ENCODE measurements at places on chromosomes 4 and X. TPM values are rescaled to one million over a fixed set of nuclear protein-coding genes. Genes with fewer than 3 reads are reported as not detected.

DNA sequence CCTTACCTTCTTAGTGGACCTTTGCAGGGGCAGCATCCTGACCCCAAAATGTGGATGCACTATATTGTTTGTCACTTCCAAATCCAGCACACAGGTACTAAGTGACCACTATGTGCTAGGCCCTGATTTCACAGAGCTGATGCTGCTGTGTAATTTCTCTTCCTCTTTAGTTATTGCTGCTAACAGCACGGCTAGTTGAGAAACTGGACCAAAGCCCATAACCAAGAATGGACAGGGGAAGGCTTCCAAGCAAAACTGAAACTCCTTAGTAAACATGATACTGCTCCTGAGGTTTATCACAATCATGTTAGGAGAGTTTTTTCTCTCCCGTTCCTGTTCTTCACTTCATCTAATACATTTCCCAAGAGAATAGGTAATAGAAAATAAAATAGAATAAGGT is 172.9 kb upstream of the TTC29 start:
- no peak overlapping the region for H3K4me3 ChIP-seq
- no peak for DNase-seq
- H3K27ac ChIP-seq, result no peak overlapping the region

FRMPD3 gene
- not detected for polyA plus RNA-seq

- H3K4me1 ChIP-seq, result no peaks in the 10 kb centered on the region
- no peak overlapping the region for H3K27ac ChIP-seq
- DNase-seq, result no peak
- H3K36me3 ChIP-seq, result no peaks in the 10 kb centered on the region
These were observed 75.5 kb downstream of the CASP3 start for GRCh38 chr4:184573701-184574100.

DNA sequence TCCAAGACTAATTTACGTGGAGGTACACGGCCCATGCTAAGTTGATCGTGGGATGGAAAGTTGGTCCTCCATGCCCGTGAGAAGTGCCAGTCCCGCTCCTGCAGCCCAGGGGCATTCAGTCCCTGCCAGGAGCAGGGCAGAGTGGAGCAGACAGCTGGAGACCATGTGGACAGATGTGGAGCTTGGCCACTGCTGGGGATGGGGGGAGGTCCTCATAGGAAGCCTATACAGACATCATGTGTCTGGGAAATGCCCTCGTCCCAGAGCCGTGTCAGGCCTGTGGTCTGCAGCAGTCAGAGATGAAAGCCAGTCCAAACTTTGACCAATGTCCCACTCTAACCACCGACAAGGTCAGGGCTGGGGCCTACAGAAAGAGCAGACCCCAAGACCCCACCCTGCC is 118.4 kb downstream of the CPZ start:
- H3K4me3 ChIP-seq, result no peak overlapping the region
- no peaks in the 10 kb centered on the region for H3K36me3 ChIP-seq
- DNase-seq, result no peak
- no peaks in the 10 kb centered on the region for H3K4me1 ChIP-seq
- no peak overlapping the region for H3K27ac ChIP-seq

- no peaks in the 10 kb centered on the region for H3K4me1 ChIP-seq
- DNase-seq, result no peak
- peaks cover 22% of the 10 kb centered on the region for H3K36me3 ChIP-seq
- no peaks in the 10 kb centered on the region for H3K27me3 ChIP-seq
- H3K27ac ChIP-seq, result no peak overlapping the region
These were observed 18.5 kb upstream of the UVSSA start for GRCh38 chr4:1328267-1329155.

DNA sequence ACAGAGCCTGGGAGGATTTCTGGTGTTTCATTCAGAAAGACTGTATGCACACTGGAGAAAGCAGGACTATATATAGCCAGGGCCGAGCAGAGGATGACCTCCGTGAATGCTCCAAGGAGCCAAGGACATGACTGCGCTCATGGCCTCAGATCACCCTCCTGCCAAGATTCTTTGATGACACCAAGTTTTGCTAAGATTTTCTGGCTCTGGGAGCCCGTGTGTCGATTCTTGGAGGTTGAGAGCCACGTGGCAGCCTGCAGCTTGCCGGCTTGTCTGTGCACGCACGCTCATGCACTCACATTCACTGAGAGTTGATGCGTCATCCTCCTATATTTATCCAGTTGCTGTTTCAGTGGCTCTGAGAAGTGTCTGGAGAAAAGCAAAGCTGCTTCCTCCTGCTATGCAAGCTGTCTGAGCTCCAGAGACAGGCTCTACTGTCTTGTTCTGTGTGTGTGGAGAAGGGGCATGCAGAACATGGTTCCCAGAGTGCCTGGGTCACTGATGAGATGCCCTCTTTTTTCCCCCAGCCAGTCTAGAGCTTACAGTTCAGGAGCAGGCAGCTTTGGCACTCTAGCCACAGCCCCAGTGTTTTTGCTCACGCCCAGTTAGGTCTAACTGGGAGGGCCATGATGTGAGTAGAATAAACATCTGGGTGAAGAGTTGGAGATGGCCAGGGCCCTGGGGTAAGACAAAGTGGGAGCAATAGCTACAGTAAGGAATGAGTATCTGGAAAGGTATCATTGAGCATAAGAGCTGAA is 64.9 kb upstream of the SCOC start:
- no peaks in the 10 kb centered on the region for H3K27me3 ChIP-seq
- no peaks in the 10 kb centered on the region for H3K4me1 ChIP-seq
- H3K27ac ChIP-seq, result peak overlapping the region; percentile 35

DNA sequence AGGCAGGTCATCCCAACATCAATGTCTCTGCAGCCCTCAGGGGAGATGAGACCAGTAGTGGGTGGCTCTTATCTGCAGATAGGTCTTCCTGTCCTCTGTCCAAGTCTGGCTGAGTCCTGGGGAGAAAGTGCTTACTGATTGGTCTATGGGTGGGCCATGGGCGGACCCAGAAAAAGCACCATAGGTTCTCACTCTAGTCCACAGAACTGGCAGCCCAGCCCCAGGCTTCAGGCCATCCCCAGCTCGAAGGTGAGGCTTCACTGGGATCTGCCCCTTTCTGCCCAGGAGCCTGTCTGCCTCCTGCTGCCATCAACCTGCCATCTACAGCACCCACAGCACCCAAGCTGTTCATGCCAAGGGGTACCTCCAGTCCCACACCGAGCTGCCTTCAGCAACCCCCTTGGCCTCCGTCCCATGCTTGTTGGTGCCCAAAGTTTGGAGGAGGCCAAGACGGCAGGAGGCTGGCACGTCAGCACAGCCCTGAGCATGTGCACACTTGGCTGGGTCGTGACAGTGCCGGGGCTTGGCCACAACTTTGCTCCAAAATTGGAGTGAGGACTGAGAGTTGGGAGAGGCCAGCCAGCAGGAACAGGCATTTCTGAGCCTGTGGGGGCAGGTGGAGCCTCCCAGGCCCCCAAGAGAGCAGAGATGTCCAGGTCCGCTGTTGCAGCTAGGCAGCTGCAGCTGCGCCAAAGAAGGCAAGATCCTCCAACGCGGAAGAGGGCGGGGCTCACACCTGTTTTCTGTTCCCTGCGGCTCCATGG is 99.6 kb downstream of the IQCM start:
- H3K4me1 ChIP-seq, result no peaks in the 10 kb centered on the region
- no peak overlapping the region for H3K4me3 ChIP-seq
- H3K36me3 ChIP-seq, result no peaks in the 10 kb centered on the region
- H3K27ac ChIP-seq, result no peak overlapping the region

TEX13B gene
- not detected for polyA plus RNA-seq

GAR1 gene
- polyA plus RNA-seq, result 4.5 TPM

USP17L18 gene
- not detected for polyA plus RNA-seq

CC2D2A gene
- polyA plus RNA-seq, result 2.3 TPM

- DNase-seq, result no peak
- H3K4me3 ChIP-seq, result no peak overlapping the region
- H3K4me1 ChIP-seq, result no peaks in the 10 kb centered on the region
- H3K27me3 ChIP-seq, result no peaks in the 10 kb centered on the region
These were observed 48.3 kb upstream of the GPR174 start for GRCh38 chrX:79096145-79096556.
